ENCODE measurements at places on chromosomes 12 and 14.

- DNase-seq, result no peak
Observed at GRCh38 chr14:94885481-94886155, 115.7 kb upstream of the GSC start.

DNA sequence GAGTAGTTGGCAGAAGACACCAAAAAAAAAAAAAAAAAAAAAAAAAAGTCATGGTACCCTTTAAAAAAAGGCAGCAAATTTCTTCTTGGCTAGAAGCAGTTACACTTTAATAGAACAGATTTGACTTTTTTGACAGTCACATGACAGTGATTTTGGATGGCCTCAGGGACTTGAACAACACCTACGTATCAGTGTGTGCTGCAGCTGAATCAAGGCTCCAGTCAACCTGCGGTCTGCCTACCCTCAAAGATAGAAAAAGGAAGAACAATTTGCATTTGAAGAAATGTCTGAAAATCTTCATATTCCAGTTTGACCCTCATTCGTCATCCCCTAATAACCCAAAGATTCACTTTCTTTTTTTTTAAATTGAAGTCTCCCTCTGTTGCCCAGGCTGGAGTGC lies 53.9 kb downstream of the MDM2 start:
- no peak for DNase-seq

GRCh38 chr14:69153873-69154270 lies 953 bp upstream of the DCAF5 start:
- peak; percentile 61 for DNase-seq

- no peak for DNase-seq
Observed at GRCh38 chr12:3152011-3152511, 74.9 kb downstream of the TSPAN9 start.

GRCh38 chr14:58072288-58073071 lies 79.5 kb downstream of the ARMH4 start:
- no peak for DNase-seq

DNA sequence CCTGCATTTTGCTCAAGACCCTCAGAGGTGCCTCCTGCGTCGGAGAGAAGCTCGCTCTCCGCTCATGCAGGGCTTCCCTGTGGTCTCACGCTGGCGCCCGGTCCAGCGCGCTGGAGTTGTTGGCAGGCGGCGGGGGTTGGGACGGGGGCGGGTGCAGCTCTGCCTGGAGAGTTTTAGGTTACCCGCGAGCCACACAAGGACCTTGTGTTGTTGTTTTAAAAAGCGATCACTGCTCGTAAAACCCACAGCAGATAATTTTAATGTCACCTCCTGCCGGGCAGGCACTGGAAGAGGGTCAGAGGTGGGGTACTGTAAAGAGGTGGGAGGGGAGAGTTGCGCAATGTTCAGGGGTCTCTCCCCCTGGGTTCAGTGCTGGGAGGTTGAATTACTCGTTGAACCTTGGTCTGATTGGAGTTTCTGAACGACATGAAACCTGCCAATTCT lies 850 bp downstream of the SMOC1 start:
- no peak for DNase-seq

DNA sequence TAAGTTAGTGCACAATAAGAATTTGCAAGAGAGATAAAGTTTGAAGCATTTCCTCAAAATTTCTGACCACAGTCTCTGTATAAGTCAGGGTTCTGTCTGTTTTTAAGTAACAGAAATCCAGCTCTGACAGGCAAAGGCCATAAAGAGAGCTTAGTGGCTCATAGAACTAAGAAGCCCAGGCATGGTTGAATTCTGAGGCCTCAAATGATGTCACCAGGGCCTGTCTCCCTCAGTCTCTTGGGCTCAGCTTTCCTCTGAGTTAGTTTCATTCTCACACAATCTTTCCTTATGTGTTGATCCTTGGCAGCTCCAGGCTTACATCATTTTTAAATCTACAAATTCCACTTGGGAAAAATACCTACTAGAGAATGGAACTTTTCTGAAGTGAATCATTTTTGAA lies 173.4 kb upstream of the ATP2B1 start:
- no peak for DNase-seq

DNA sequence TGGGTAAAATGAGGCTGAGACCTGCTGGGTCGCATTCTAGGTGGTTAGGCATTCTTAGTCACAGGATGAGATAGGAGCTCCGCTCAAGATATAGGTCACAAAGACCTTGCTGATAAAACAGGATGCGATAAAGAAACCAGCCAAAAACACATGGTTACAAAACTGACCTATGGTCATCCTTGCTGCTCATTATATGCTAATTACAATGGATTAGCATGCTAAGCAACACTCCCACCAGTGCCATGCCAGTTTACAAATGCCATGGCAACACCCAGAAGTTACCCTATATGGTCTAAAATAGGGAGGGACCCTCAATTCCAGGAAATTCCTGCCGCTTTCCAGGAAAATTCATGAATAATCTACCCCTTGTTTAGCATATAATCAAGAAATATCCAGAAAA lies 132.4 kb downstream of the BRMS1L start:
- DNase-seq, result no peak

GRCh38 chr12:50784501-50784900 lies 20.6 kb downstream of the ATF1 start:
- no peak for DNase-seq

GRCh38 chr12:96263449-96263902 lies 69.3 kb downstream of the ELK3 start:
- no peak for DNase-seq

DNA sequence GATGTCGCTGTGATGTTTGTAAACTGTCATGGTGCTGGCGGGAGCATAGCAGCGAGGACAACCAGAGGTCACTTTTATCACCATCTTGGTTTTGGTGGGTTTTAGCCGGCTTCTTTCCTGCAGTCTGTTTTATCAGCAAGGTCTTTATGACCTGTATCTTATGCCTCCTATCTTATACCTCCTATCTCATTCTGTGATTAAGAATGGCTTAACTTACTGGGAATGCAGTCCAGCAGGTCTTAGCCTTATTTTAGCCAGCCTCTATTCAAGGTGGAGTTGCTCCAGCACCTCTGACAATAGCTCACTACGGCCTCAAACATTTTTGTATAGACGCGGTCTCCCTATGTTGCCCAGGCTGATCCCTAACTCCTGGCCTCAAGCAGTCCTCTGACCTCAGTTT lies 53.7 kb downstream of the B4GALNT3 start:
- DNase-seq, result no peak

- no peak for DNase-seq
Observed at GRCh38 chr12:69007855-69008351, 74.9 kb upstream of the CPM start.

GRCh38 chr12:111006621-111007020 lies 86.2 kb upstream of the MYL2 start:
- no peak for DNase-seq

DNA sequence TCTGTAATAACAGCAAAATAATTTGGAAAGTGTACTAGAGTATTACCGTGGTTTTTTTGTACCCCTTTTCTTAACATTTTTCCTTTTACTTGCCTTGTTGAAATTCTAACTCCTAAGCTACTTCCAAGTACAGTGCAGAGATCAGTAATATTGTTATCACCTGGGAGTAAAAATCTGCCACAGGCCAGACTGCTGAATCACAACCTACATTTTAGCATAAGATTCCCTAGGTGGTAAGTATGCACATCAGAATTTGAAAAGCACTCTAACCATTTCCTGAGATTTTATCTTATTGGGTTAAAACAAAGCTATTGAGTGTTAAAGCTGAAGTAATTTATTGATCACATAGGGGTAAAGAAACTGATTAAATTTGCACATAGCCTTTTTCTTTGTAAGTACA lies 55.2 kb upstream of the KCNH3 start:
- no peak for DNase-seq

- no peak for DNase-seq
Observed at GRCh38 chr14:90727082-90727481, 89.1 kb downstream of the TTC7B start.

DNA sequence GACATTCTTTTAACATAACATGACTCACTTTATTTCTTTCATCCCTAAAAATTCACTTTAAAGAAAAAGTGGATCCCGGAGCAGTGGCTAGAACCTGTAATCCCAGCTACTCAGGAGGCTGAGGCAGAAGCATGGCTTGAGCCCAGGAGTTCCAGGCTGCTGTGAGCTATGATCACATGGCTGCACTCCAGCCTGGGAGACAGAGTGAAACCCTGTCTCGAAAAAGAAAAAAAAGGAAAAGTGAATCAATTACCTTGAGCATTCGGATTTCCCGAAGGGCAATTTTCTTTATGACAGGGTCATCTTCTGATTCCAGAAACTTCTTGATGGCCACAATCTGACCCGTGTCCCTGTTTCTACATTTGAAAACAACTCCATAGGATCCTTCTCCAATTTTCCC lies 1.2 kb downstream of the CDKL1 start:
- DNase-seq, result peak; percentile 24

DNA sequence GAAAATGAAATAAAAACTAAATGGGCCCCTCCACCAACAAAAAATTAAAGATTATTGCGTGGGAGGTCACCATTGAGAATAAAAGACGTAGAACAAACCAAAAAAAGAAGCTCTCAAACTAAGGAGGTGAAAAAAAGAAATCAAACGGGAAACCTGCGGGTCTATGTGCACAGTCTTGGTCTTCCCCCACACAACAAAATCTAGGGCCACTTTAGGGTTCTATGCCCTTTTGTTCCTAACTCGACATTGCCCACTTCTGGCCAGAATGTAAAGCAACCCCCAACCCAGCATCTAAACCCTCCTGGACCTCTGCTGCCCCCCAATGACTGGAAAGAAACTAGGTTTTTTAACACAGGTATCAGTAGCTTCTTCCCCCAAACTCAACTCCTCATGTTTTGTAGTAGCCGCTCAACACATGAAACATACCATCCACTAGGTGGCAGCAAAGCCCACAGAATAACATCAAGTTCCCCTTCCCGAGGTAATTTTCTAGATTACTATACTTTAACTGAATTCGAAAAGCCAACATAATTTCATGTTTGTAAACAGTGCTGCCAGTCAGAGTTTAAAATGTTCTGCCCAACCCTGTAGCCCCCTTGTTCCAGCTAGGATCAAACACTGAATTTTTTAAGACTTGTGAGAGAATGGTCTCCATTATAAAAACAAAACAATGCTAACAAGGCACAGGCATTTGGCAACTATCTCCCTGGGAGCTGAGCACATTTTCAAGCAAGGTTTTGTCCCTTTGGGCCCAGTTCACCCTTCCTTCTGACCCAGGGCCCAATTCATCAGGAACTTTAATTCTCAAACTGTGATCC lies 18.7 kb downstream of the DAD1 start:
- peak; percentile 84 for DNase-seq

DNA sequence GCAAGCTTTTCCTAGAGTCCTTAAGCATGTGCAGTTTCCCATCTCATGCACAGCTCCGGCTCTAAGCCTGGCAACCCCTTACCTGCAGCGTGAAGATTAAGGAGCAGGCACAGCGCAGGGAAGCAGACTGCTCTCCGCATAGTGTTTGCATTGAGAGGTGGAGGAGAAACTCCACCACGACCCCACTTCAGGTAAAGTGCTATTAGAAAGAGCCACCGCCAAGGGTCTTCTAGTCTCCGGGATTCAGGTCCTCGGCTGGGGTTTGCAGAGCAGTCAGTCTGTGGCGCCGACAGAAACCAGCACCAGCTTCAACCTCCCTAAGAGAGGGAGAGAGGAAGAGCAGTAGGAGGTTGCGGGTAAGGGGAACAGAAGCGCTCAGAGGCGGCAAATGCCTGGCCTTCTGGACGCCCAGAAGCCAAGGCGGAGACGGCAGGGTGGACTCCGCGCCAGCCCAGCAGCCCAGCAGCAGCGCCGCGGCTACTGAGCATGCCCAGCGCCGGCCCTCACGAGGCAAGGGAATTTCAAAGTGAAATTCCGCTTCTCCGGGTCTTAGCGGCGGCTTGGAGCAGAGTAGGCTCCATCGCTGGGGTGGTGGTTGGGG lies at the start of gene PTPRR:
Gene PTPRR, minus strand, starts transcription at position 488 of the 601 bp plus-strand sequence. Its CDS starts 348 bp downstream, at position 140.
- no peak for DNase-seq

DNA sequence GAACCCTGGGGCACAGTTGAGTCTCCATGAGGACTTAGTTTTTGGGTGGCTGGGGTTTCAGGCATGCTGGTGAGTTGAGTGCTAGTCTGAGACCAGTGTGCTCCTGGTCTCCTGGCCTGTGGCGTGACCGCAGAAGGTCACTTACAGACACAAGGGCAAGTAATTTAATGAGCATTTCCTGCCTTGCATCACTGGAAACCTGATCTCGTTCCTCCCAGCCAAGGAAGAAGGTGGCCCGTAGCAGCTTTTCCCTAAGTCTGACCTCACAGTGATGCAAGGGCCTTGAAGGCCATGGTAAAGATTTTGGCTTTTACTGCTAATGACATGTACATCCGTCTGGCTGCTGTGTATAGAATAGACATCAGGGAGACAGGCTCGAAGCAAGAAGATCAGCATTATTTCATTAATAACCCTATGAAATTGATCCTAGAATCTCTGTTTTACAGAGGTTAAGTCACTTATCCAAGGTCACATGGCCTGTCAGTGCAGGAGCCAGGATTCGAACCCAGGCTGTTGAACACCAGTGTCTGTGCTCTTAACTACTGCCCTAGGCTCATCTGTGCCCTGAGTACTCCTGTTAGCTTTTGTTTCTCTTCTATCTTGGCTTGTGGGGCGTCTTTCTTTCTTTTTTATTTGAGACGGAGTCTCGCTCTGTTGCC lies 4.6 kb downstream of the TMEM120B start:
- no peak for DNase-seq

DNA sequence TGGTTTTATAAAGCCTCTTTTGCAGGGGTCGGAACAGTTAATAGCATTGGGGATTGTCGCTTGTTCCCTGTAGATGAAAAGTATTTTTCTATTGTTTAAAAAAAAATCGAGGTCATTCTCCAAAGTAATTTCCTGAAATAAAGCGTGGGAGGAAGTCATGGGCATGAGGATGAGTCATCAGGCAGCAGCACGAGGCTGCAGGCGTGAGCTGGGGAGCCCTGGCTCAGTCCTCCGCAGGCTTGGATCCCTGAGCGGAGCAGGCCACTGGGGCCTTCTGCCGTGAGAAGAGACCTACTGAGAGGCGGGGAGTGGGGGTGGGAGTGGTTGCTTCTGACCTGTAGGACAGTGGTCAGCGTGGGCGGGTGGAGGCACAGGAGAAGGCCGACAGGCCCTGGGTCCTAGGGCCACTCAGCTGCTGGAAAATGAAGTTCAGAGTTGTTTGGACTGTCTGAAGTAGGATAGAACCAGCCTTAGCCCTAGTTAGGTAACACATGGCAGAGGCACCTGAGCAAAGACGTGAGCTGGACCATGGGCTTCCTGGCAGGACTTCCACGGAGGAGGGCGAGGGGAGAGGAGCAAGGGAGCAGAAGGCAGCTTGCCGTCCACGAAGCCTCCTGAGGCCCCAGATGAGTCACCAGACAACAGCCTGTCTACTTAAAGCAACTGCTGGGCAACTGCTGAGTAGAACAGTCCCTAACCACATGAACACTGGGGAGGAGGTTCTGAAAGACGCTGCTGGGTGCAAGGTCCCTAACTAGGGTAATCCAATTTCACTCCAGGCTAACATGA lies 21.1 kb upstream of the LGALS3 start:
- DNase-seq, result peak; percentile 65

All from activated CD8-positive, alpha-beta memory T cell treated with anti-CD3 and anti-CD28 coated beads for 24 hours (primary cell).